ENCODE measurements at places on chromosomes 5 and 9. TPM values are rescaled to one million over a fixed set of nuclear protein-coding genes. Genes with fewer than 3 reads are reported as not detected.

DNA sequence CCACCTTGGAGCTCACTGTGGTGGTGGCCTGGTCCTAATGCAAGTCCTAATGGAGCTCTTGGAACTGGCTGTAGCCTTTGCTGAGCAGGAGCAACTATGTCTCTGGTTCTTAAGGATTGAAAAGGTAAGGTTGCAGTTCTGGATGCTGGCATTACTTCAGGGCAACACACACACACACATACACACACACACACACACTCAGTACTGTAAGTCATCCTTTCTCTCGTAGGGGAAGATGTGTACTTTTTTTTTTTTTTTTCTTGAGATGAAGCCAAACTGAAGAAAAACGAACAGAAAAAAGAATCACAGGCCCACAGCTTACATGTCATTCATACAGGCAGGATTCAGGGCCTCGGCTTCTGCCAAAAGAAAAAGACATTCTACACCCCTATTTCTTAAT lies 81.1 kb upstream of the RPS23 start:
- DNase-seq: no peak

DNA sequence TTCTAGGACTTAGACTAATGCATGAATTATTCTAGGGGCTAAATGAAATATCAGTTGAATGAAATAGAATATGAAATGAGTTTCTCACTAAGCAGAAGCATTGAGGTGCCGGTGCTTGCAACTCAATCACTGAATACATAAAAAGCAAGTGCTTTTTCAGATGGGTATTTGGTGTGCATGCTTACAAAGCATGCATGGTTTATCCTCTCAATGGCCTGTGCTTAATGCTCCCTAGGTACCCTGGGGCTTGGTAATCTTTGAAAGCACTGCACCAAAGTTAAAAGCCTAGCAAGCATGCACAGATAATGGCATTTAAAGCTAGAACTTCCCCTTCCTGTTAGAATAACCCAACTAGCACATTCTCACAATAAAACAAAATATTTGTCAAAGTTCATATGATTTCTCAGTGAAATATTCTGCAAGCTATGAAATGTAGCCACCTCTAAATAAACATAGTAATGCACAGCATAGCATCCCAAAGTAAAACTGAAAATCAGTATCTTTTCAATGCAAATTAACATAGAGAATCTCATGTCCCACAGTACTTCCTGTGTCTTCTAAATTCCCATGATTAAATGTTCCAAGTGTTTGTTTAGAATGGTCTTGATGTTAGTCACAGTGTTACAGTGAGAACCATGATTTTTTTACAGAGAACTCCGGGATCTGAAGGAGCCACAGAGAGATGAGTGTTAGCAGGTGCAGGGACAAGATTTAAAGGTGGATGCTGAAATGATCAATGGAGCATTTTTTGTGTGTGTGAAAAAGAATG lies 143.4 kb upstream of the CDH6 start:
- no peak for DNase-seq

- peak; percentile 71 for DNase-seq
These were observed 45.9 kb upstream of the PJA2 start for GRCh38 chr5:109455598-109456096.

Gene ADRA1B
- 0.79 TPM for total RNA-seq

Gene GNE
- total RNA-seq: 15.3 TPM

DNA sequence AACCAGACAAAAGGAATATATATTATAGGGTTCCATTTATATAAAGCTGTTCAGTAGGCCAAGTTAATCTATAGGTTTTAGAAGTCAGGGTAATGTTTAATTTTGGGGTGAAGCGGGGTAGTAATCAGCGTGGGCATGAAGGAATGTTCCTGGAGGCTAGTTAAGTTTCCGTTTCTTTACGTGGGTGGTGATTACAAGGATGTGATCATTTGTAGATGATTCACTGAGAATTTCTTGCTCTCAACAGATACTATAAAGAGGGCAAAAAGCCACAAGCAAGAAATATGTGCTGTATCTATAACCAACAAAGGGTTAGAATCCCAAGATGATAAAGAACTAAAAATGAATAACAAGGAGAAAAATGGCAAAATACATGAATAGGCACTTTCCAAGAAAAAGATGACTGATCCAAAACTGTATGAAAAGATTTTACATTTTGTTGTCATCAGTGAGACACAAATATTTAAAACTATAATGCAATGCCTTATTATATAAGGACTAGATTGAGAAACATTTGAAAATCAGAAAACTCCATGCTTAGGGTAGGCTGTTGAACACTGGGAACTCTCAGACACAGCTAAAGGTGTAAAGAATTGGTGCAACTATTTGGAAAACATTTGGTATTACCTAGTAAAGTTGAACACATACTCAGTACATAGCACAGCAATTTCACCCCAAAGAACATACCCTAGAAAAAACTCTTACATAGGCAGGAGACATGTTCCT lies 224.3 kb upstream of the S1PR3 start:
- DNase-seq: no peak

GRCh38 chr5:59293700-59294099 lies 599.8 kb downstream of the PDE4D start:
- DNase-seq: no peak

DNA sequence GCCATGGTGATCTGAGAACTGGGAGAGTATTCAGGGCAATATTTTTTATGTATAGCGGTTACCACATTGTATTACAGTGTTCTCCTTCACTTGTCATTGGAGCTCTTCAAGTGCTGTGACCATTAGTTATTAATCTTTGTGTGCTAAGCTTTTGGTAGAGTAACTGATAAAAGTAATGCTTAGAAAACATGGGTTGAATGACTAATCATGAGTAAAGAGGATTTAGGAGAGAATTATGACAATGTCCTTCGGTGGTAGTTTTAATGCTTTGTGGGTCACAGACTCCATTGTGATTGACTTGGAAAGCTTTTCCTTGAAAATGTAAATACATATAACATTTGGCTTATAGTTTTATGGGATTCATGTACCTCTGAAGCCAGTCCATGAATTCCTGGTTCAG lies 21.4 kb downstream of the TGFBR1 start:
- no peak for DNase-seq

Gene LCN10
- not detected for total RNA-seq

DNA sequence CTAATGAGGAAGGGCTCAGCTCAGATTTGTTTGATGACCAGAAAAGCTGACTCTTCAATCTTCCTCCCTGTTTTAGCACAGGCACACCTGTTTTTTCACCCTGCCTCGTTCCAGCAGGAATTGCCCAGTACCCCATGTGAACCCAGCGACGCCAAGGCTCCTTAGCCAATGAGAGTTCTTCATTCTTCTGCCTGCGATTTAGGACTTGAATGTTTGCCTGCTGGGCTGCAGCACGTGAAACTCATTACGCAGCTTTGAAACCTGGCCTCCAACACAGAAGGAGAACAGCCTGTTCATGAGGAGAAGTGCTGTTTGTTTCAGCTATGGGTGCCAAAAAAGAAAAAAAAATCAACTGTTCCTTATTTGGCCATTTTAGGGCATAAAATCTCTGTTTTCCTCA lies 315.5 kb downstream of the TRPM3 start:
- peak; percentile 13 for DNase-seq

DNA sequence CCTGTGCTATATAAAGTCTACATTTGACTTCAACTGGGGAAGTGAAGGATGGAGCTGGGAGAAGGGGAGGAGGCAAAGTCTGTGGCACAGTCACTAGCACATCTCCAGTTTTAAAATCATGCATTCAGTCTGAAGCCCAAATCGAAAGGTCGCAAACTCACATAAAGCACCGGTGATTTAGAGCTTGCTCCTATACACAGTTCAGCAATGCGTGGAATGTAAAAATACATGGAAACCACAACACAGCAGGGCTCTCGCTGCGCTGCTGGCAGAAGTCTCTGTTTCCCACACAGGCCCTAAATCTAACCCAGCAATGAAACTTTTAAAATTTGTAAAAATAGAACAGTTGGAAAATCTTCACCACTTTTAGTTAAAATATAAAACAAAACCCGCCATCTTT lies 68.2 kb downstream of the EBF1 start:
- DNase-seq: no peak
